Activated CD4-positive, alpha-beta T cell treated with anti-CD3 and anti-CD28 coated beads for 24 hours (primary cell): ENCODE measurements at places on chromosomes 2 and 18.

GRCh38 chr2:105604938-105605337, 139.8 kb upstream of the NCK2 start:
- no peak for DNase-seq

- DNase-seq = no peak
Observed at GRCh38 chr2:133642791-133643191, 74.5 kb upstream of the NCKAP5 start.

- no peak for DNase-seq
Observed at GRCh38 chr2:207528980-207529329, 807 bp upstream of the CREB1 start.

GRCh38 chr18:36821681-36822080, 7.1 kb downstream of the TPGS2 start:
- no peak for DNase-seq

GRCh38 chr2:193272011-193272410, 1077.3 kb upstream of the TMEFF2 start:
- no peak for DNase-seq
